ENCODE measurements at places on chromosomes 1 and 21.
A peak's percentile ranks its signal among the peaks of the same experiment; 100 is the strongest.

- DNase-seq: no peak
Observed at GRCh38 chr21:42533963-42534355, 20.3 kb downstream of the SLC37A1 start.

- no peak for DNase-seq
Observed at GRCh38 chr1:72278461-72278860, 3.9 kb downstream of the NEGR1 start.

- DNase-seq: no peak
Observed at GRCh38 chr1:94255476-94255875, 18.1 kb upstream of the ARHGAP29 start.

- DNase-seq: no peak
Observed at GRCh38 chr1:162302306-162303003, 74.2 kb downstream of the SPATA46 start.

DNA sequence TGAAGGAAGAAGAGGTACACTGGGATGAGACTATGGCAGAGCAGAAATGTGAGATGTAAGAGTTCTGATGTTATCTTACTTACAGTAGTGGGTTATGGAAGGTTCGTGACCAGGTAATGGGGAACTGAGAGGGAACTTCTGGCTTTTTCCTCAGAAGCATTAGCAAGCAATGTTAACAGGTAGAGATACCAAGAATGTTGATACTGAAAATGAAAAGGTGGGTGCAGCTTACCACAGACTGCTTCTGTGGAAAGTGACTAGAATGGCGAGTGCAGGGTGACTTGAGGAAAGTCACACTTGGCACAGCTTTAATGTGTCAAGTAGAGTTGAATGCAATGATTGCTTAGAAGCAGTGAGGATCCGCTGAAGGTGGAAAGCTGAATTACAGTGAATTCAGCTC, 70.8 kb downstream of the PLA2G4A start:
- no peak for DNase-seq

DNA sequence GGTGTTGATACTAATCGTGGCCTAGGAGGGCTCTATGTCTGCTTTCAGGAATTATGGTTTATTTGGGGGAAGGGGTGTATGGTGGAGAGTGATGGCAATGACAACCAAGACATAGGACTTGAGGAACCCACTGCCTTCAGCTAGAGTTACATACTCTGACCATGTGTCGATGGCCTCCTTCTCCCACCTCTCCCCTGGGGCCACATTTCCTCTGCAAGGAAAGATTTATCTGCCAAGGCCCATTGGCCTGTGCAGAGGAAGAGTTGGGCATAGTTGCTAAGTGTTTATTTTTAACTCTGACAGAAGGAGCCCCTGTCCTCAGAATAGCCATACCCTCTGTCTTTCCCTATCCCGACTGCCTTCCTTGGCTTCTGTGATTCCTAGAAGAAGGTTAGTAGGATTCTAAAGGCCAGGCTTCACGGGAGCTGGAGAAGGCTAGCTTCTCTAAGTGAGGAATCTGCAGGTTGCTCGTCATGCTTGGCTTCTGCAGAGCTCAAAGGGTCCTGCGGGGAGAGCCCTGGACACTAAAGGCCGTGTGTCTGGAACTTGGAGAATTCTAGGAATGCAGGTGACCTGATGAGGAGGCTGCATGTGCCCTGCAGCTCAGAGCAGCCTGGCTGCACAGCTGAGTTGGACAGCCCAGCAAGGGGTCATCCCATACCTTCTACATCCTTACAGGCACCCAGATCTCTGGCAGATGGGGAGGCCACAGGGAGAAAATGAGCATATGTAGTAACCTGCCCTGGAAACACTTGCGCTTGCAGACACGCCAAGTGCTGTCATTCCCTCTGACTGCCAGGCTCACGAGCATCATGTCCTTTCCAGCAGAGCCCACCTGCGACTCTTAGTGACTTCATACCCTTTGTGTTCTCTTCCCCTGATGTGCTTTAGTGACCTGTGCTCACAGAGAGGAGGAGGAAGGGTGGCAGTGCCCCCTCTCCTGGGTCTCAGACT, 9.7 kb downstream of the MAPKAPK2 start:
- DNase-seq: no peak

GRCh38 chr1:36775716-36776115, 258.6 kb downstream of the GRIK3 start:
- DNase-seq: no peak

DNA sequence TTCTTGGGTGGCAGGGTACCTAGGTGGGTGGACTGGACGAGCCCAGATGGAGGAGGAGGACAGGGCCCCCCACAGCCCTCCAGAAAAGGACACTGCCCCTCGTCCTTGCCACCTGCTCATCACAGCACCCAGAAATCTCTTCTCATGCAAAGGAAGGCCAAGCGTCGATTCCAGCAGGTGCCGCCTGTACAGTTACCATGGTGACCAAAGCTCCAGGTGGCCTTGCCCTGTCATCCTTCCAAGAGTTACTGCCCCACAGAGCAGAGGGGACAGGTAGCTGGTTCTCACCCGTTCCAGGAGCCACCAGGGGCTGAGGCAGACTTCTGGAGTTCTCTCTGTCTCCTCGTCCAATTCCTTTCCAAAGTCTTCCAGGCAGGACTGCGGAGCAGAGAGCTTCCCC, 119.9 kb upstream of the VAMP3 start:
- DNase-seq: peak; percentile 17

DNA sequence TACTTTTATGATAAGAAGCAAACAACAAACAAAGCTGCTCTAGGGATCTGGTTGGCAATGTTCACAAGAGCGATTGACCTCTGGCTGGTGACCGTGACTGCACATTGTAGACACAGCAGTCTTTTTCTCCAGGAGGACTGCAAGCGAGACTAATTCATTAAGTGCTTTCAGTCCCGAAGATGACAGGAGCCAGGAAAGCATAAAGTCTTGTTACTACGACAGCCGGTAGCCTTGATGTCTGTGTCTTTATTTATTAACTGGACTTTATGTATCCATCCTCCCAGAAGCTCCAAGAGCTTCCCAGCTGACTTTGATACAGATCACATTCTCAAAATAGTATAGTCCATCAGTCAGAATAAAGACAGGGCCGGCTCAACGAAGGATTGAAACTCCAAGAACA, 18.2 kb downstream of the FAM163A start:
- no peak for DNase-seq

DNA sequence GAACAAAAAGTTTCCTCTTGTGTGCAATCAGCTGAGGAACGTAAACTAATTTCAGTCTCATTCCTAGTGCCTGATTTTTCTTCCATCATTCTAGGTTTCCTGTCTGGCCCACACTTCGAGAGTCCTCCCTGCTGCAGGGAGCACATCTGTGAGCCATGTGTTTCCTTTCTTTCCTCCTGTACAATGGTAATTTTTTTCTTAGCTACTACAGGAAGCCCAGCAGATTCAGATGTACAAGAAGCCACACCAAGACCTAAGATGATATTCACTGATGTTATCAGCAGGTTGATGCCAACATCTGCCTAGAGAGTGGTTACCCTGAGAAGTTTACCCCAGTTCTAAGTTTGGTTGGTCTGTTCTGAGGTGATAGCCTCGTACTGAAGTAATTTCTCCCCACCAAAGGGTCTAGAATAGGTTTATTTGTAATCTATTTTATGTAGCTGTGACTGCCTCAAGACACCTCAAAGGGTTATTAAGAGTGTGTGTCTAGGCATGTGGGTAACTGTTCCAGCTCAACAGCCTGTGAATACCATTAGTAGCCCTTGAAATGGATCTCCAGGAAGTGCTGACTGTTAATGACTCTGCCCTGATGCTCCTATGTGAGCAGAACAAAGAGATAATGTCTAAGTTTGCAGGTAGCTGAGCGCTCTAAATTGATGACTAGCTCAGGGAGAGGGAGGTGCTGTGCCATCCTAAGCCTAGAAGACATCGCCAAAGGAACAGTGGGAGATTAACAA, 31.7 kb upstream of the CLDN14 start:
- DNase-seq: no peak

DNA sequence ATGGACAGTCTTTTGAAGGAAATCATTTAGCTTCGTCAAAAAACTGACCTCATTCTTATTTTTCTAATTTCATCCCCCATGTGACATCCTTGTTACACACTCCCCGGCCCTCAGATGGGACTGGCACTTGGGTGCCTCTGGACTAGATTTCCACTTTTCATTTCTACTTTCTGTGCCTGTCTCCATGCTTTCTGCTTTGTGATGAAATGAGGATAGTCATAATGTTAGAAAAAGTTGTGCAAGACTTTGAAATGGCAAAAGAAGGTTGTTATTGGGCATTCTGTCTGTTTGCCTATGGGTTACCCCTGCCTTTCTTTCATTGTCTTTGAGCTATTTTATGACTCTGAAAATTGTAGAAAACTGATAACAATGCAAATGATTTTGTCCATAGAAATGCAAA, 54.9 kb downstream of the MDM4 start:
- DNase-seq: no peak

DNA sequence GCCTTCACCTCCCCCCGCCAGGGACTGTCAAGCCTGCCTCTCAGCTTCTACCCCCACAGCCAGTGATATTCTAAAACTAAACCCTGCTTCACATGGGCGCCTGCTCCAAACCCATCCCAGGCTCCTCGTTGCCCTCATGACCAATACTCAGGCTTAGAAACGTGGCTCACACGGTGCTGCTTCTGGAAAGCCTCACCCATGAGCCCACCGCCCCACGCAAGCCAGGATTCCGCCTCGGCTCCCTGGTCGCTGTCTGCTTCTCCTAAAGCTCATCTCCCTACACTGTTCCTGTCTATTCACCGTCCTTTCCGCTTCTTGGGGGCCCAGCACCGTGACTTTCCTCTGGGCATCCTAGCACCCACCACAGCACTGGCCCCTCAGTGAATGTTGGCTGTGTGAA, 72.5 kb downstream of the NID1 start:
- DNase-seq: no peak

GRCh38 chr1:20974951-20975350, 187.8 kb upstream of the HP1BP3 start:
- no peak for DNase-seq

DNA sequence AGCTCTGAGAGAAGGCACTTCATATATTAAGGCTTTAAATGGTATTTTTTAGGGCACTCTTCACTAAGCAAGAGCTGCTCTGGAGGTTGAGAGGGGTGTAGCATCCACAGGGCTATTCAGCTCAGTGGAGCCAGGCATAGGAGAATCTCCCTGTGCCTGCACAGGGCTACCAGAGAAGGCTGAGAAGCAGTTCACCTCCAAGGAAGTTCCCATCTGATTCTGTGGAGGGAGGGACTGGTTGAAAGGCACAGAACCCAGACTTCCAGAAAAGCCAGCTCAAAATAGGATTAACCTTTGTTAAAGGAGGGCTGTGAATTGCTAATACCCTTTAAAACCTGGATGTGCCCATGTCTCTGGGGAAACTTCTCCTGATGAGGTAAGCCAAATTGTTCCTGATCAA, 304.5 kb downstream of the TTLL7 start:
- DNase-seq: no peak

DNA sequence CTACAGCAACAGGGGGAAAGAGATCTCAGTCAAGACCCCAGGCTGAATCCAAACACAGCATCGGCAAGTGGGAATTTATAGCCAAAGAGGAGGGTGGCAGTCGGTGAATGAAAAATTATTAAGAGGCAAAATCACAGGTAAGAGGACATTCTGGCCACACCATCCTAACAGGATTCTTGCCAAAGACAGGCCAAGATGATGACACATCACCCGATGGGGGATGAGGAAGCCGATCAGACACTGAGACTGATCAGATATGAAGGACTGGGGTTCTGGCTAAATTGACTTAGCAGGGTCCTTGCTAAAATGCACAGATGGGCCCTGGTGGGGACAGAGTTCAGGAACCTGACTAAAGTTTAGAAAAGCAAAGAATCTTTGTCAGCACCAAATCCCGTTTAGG, 402.2 kb downstream of the SMYD3 start:
- DNase-seq: no peak

- DNase-seq: no peak
Observed at GRCh38 chr1:5448486-5448885, 543.7 kb downstream of the NPHP4 start.

GRCh38 chr21:39666681-39667315, 54.1 kb downstream of the B3GALT5 start:
- no peak for DNase-seq

GRCh38 chr1:184745929-184746638, 8.6 kb downstream of the EDEM3 start:
- DNase-seq: no peak

DNA sequence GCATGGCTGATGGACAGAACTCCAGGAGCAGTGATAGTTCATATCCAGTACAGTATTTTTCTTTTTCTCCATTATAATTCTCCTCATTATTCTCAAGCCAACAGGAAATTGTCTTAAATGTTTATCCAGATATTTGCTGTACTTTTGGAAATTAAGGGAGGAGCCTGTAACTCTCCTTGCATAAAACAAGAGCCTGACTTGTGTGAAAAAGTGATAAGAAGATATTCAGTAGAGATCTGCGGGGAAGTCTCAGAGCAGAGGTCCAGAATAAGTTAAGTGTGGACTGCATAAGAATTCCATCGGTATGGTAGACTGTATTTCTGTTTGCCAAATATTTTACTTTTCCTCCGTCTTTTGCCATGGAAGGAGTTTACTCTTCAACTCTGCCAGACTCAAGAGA, 70.2 kb downstream of the BACH1 start:
- no peak for DNase-seq

DNA sequence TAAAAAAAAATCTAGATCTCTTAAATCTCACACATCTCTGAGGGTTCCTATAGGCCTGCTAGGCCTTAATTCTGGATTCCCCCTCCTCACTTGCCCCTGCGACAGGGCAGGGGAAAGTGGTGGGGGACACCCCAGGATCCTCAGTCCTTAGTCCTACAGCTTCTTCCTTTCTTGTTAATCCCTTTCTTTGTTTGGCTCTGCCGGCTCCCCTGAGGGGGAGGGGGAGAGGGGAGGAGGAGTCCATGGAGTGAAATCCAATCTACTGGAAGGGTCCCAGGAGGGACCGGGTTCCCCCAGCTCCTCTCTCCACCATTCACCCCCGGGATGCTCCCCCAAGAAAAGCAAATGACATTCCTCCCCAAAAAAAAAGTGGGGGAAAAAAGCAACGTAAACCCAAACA, 8.5 kb downstream of the MEX3A start:
- DNase-seq: no peak

DNA sequence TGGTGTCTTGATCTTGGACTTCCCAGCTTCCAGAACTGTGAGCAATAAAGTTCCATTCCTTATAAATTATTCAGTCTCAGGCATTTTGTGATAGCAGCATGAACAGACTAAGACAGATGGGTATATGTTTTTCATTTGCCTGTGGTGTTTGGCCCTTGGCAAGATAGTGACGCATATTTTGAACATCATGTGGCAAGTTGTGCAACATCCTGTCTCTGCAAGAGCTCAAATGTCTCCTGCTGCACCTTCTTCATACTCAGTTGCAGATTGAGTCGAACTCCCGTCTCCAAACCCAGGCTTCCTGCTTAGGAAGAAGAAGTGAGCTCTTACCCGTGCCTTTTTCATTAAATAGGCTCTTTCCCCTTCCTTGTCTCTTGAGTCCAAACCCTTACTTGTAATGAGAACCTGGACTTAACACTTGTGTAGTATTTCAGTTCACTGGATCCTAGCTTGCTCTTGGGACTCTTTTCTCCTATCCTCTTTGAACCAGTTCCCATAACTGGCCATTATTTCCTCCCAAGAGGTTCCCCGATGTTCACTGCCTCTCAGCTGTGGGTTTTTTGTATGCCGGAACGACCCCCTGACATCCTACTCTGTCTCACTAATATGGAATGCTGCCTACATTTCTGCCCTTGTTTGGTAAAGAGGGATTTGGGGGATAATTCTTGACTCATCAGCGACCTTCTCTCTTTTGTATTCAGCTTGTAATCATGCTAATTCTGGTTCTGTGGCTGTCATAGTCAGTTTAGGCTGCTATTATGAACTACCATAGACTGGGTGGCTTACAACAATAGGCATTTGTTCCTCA, 125.0 kb upstream of the KCNK2 start:
- no peak for DNase-seq

Data from NCI-H2029 treated with DMSO at 0.1 percent for 48 hours (cell line).